Stimulated activated CD4-positive, alpha-beta T cell treated with anti-CD3 and anti-CD28 coated beads, Interleukin-15, amount 100 ng/mL, for 1 hour (primary cell): ENCODE measurements at places on chromosomes 7 and 10.

DNA sequence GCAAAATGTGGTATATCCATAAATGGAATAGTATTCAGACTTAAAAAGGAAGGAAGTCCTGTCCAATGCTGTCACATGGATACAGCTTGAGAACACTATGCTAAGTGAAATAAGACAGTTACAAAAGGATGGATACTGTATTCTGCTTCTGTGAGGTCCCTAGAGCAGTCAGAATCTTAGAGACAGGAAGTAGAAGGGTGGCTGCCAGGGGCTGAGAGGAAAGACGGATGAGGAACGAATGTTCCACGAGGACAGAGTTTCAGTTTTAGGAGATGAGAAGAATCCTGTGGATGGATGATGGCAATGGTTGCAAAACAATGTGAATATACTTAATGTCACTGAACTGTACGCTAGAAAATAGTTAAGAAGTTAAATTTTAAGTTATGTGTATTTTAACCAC, 3.8 kb downstream of the PRKCQ start:
- no peak for DNase-seq

GRCh38 chr7:159032753-159033472, 111.8 kb downstream of the VIPR2 start:
- no peak for DNase-seq

DNA sequence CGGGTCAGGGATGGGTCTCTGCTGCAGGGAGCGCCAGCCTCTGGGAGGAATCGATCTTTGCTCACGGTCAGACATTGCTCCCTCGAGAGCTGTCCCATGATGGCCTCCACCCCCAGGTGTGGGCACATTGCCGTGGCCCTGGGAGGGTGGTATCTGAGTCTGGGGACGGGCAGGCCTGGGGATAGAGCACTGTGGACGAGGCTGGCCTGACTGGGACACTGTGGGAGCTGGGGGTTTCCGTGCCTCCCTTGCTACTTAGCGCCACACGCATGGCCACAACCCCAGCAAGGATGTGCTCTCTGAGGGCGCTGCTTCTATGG, 55.7 kb downstream of the JAKMIP3 start:
- no peak for DNase-seq

GRCh38 chr7:42522227-42522991, 285.4 kb upstream of the GLI3 start:
- no peak for DNase-seq

DNA sequence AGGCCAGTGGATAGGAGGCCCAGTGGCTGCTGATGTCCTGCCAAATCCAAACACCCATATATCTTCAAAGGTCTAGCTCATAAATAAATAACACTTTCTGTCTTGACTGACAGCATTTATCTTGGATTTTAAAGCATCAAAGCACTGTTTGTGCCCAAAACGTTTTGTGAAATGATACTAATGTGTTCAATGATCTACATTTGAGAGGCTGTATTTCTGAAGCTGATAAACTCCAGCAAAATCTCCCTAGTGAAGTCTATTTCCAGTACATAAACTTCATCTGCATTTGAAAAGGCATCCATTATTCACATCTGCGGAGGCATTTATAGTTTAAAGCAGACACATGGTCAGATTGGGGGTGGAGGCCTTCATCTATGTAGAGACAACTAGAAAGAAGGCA, 276.3 kb downstream of the HPSE2 start:
- DNase-seq: no peak

DNA sequence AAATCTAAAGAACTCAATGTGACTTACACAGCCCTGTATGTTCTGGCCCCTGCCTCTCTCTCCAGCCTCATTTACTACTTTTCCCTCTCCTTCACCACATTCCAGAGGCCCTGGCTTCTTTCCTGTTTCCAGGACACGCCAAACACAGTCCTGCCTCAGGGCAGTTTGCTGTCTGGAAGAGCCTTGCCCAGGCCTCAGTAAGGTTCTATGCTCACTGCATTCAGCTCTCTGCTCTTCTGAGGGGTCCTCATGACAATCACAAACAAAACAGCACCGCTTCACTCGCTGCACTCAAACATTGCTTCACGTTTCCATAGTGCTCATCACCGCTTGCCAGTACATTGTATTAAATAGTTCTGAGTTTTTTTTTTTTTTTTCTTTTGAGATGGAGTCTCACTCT, 35.1 kb upstream of the GARS1 start:
- no peak for DNase-seq

- no peak for DNase-seq
Observed at GRCh38 chr7:153943861-153944260, 108.3 kb upstream of the DPP6 start.

- DNase-seq: no peak
Observed at GRCh38 chr7:27689591-27690164, 27.0 kb upstream of the HIBADH start.
